ENCODE measurements at places on chromosomes 2 and 18.

- DNase-seq, result no peak
Measured at GRCh38 chr2:57957238-57957637, 89.4 kb upstream of the VRK2 start.

- DNase-seq, result no peak
Measured at GRCh38 chr2:168030862-168031624, 216.4 kb downstream of the STK39 start.

- DNase-seq, result no peak
Measured at GRCh38 chr18:22219568-22220355, 50.4 kb downstream of the GATA6 start.

DNA sequence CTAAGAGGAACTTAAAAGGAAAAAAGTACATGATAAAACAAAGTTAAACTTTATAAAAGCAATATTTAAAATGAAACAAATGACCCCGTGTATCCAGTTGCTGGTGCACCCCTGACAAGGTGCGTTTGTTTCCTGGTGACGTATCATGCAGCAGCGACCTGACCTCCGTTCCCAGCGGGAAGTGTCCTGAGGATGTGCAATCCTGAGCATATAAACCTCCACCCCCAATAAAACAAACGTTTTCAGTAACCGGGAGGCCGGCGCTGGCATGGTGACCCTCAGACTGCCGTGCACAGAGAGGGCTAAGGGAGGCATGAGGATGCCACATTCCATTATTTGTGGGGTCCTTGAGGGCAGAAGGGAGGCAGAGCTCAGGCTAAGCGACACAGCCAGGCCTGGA lies 14.8 kb downstream of the SLC66A2 start:
- no peak for DNase-seq

DNA sequence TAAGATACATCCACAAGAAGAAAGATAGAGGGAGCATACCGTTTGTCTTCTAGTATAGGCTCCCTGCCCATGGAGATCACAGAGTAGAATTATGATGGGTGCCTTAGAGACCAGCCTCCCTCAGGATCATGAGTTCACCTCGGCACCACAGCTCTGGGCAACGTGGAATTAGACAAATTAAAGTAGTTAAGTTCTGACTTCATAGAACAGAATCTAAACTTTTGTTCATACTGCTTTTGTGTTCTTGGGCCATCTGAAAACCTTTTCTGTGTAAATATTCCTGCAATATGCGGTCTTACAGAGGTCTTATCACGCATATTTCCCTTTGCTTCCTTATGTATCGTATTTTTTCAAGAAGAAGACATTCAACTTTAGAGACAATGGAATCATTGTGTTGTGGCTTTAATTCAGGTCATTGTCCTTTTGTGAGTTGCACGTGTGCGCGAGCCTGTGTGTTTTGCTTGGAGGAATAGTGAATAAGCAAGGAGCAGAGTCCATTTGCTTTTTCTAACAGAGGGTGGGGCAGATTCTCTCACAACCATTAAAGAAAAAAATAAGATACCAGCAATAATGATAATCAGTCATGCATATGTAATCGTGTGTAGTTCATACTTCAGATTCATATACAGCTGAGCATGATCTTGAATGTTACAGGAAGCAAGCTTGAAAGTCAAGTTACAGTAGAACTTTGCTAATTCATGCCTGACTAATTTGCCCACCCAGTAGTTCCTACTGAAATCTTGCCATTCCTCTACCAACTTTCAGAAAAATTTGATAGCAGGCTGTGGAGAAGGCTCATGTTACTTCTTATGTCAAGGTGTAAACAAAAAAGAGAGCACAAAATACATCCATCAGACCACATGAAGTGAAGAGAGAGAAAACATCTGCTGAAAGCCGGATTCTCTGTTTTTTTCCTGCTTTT lies 243.6 kb downstream of the NEDD4L start:
- no peak for DNase-seq

- no peak for DNase-seq
Measured at GRCh38 chr18:13605477-13605876, 120.9 kb downstream of the FAM210A start.

GRCh38 chr2:10604604-10605003 lies 85.2 kb downstream of the NOL10 start:
- no peak for DNase-seq

- DNase-seq, result no peak
Measured at GRCh38 chr2:200479692-200480265, 30.1 kb downstream of the KCTD18 start.

DNA sequence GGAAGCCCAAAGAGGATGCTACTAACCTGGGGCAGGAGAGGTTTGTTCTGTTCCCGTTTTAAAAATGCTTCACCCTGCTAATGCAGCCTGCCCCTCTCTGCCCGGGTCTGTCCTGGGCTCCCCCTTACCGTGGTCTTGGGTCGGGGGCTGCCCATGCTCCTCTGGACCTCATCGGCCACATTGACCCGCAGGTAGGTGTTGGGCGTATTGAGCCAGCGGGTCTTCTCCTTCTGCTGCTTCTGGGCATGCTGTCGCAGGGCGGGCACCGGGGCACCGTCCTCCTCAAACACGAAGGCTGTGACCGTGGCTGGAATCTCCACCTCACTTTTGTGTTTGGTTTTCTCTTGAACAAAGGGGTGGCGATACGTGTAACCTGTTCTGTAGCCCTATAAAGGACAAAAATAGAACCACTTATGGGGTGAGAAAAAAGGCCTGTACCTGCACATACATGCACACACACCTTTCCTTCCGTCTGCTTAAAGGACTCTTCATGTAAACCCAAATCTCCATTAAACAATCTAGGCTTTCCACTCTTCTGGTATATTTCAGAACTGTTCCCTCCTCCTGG lies 89.3 kb downstream of the ADD2 start:
- DNase-seq, result no peak

DNA sequence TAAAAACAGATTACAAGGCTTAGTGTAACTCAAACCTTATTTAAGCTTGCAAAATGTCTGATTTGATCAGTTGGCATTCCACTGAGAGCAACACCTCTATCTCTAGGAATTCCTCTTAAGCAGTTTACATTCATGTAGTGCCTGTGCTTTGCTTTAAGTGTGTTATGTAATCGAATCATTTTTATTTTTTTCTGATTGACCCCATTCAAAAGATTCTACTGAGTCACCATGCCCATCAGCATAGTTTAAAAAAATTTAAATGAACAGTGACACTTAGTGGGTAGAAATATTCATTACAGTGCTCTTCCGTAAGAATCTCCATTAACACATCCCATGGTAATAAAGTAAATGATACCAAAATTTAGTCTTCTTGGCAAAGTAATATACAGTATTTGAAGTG lies 67.8 kb upstream of the SLC4A10 start:
- no peak for DNase-seq

DNA sequence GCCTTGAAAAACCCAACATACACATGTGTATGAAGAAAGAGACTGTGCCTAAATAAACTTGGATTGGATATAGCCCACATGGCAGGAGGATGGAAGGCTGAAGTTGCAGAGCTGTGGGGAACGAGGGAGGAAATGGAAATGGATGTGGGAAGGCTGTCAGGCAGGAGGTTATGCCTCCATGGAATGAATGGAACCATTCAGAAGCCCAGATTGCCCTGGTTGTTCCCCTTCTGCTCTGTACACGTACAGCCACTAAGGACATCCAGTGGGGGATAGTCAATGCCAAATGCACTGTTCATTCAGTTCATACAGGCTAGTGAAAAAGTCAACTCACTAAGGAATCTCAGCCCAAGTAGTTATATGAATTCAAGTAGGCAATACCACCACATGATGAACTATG lies 463.7 kb downstream of the TNS1 start:
- DNase-seq, result no peak

- no peak for DNase-seq
Measured at GRCh38 chr2:19120941-19121750, 237.3 kb downstream of the OSR1 start.

GRCh38 chr2:28405537-28405936 lies 12.9 kb downstream of the FOSL2 start:
- no peak for DNase-seq

DNA sequence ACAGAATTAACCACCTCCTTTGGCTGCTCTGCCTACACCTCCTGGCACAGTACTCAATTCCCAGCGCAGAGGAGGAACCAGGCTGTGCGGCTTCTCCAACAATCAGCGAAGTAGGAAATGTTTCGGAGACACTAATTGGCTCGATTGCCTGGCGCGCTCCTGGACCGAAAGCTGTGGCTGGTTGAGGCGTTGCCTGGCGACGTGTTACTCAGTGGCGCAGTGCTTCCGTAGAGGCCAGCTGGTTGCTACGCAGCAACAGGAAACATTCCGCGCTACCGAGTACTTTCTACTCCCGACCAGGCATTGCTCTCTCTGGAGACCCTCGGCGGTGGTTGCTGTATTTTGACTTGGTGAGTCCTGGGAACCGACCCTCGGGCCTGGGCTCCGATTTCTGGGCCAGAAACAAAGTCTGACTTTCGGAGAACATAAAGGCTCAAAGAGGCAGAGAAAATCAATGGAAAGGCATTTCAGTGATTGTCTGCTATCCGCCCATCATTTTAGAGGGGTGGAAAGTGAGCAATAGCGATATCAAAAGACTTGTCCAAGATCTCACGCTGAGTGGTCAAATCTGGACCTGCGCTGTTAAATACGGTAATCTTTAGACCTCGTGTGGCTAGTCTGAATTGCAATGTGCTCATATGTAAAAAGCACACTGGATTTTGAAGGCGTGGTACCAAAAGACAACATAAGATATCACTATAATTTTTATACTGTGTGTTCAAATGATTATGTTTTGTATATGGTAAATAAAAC lies at the start of gene DNAH6:
DNAH6 (plus strand) TSS at position 265 of the 753 bp plus-strand sequence. CDS start 1,329 bp downstream, outside the sequence.
- peak; percentile 20 for DNase-seq

GRCh38 chr2:179936654-179937053 lies 70.4 kb downstream of the CWC22 start:
- no peak for DNase-seq

- DNase-seq, result no peak
Measured at GRCh38 chr18:27301615-27302378, 116.7 kb upstream of the CHST9 start.

- DNase-seq, result no peak
Measured at GRCh38 chr2:23445450-23445868, 60.5 kb downstream of the KLHL29 start.

DNA sequence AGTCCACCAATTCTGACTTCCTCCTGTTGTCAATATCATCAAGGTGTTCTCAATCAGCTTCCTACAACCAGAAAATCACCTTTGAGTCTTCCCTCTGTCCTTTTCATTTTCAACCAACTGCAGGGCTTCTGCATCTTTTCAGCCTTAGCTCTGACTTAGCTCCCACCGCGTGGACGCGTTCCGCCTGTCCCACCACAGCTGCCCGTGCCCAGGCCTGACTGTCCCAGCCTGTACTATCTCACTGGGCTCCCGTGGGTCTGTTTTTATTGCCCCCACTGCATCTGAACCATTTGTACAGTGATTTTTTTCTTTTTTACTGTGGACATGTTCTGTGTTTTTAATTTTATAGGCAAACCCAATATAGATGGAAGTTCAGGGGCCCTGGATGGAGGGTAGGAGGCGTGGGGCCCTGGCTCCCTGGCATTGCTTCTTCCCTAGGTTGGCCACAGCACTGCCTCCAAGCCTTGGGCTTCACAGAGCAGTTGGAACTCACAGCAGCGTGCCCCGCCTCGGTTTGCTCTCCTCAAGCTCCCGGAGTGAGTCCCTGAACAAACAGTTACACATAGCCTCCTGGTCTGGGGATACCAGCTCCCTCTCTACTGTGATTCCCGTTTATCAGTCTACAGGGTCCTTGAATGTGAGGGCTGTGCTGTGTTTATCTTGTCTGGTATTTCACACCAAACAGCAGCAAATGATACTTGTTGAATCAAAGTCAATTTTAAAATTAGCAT lies 280.6 kb upstream of the PXDN start:
- DNase-seq, result no peak

DNA sequence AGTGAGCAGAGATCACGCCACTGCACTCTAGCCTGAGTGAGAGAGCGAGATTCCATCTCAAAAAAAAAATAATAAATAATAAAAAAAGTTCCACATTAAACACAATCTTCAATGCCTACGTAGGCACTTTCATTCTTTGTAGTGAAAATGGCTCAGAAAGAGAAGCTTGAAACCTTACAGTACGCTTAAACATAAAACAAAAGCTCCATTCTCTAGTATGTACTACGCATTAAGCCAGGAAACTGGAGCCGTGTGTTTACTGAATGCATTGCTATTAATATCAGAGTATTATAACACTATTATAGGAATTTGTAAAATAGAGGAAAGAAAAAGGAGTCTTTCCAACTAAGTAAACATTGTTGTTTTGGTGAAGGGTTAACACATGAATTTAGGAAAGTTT lies 41.3 kb upstream of the LMAN1 start:
- no peak for DNase-seq

DNA sequence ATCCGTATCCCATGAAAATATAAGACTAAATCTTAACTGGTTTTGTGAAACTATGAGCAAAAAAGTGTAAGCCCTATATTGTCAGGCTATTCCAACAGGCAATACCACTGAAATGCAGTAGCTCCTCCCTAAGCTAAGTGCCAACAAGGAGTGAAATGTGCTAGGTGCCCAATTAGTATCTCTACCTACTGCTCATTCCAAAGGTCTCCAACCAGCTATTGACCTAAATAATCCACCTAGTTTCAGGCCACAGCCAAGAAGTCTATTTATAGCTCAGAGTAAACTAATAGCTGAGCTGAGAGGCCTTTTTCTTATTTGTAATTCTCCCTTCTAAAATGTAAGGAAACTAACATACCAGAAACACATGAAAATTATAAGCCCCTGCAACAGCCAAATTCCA lies 482.2 kb downstream of the DCC start:
- DNase-seq, result no peak

GRCh38 chr2:12074126-12074844 lies 327.9 kb downstream of the LPIN1 start:
- DNase-seq, result no peak

DNA sequence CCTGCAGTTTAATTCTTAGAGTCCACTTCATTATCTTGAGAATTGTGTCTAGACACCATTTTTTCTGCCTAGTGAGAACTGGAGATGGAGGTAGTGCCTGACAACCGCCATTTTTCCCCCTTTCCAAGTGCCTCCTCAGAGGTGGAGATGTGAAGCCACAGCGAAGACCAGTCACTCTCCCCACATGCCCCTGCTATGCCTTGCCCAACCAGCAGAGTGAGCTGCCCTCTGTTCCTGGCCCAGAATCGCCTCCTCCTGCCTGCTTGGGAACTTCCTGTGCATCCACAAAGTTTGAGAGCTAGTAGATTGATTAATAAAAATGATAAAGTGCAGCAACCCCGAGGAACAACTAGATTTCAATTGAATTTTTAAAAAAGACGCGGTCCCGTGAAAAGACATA lies 123.3 kb downstream of the CLIP4 start:
- DNase-seq, result no peak

All from NCI-H187 (cell line).